ENCODE measurements at places on chromosomes 6 and 20. TPM values are rescaled to one million over a fixed set of nuclear protein-coding genes. Genes with fewer than 3 reads are reported as not detected.

Gene LINC00237
- total RNA-seq: not detected

Gene SLC4A11
- total RNA-seq: 1.2 TPM

Gene HLA-A
- 2,135 TPM for total RNA-seq

Gene NXT1
- 123 TPM for total RNA-seq

Gene SDHAF4
- total RNA-seq: 12.5 TPM

Gene MYO6
- total RNA-seq: 2.2 TPM

Gene TMEM242
- 11.8 TPM for total RNA-seq

Gene FAM184A
- total RNA-seq: 0.79 TPM

Gene TREM2
- not detected for total RNA-seq

Gene ECHDC1
- total RNA-seq: 64.1 TPM

DNA sequence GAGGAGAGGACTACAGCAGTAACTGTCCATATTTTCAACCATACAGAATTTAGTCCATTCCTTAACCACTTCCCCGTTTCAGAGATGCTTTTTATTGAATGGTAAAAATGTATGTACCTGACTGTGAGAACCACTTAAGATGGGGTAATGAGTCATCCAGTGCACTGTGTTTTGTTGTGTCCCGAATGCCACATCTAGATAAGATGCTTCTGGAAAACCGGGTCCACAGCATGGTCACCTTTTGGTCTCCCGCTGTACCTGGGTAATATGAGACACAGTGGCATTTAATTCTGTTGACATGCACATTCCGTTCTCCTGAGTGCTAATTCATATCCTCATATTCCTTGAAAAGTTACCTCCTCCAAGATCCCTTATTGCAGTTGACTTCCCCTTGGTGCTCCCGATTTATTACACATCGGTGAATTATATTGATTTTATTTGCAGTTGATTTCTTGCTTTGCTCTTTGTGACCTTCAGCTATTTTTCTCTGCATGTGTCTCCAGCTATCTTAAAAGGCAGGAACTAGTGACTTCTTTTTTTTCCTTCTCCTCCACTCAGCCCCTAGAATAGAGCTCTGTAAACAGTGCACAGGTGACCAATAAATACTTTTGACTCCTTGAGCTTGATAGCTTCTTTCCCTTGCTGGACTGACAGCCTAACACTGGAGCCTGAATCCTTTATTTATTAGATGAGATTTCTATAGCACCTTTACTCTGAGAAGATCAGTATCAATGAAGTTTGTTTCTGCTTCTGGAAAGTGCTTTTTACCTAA lies 314.6 kb downstream of the ZFAND3 start:
- DNase-seq: no peak

DNA sequence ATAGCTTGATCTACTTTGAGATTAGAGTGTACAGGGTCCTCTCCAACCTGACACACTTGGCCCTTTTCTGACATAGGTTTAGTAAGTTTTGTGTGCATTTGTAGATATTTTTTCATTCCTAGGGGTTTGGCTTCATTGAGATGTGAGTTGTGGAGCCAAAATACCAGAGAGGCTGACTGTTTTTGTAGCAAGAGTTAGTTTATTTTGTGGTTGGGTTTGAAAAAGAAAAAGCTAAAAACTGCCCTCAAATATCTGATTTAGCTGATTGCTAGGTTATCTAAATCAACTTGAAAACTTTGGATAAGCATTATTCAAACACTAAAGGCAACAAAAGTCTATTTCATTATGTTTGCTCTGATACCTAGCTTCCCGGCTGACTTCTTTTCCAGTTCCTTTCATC lies 164.7 kb upstream of the CENPW start:
- peak; percentile 50 for DNase-seq

DNA sequence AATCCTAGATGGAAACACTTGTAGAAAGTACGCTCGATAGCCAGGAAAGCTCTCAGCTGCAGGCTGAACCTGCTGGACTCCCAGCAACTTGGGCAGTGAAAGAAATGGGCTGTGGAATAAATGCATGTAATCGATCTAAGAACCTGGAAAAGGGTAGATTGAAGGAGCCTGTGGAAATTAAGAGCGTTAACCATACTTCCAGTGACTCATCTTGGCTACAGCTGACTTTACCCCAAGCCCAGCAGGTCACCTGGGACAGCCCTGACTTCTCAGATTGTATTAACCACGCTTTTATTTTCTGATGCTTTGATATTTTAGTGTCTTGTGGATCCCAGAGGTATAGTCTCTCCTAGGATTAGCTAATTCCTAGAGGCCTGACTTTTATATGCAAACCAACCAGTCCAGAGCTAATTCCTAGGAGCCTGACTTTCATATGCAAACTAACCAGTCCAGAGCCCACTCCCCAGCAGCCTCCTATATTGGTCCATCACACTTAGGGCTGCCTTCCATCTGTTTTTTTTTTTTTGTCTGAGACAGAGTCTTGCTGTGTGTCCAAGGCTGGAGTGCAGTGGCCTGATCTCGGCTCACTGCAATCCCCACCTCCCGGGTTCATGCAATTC lies 86.3 kb downstream of the GMPR start:
- peak; percentile 77 for DNase-seq

GRCh38 chr6:86203044-86203443 lies 560.4 kb upstream of the SYNCRIP start:
- no peak for DNase-seq

DNA sequence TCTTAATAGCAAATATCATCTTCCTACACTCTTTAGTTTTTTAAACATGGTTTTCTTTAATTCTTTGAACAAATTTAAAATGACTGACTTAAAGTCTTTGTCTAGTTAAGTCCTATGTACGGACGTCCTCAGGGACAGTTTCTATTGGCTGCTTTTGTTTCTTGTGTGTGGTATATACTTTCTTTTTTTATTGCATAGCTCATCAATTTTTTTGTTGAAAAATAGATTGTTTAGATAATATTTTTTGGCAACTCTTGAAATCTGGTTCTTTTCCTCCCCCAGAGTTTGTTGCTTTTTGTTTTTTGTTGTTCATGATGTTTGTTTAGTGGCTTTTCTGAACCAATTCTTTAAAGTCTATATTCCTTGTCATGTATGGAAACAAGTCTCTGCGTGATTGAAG lies 479.8 kb downstream of the PREX1 start:
- no peak for DNase-seq

GRCh38 chr6:56109149-56109548 lies 138.2 kb downstream of the COL21A1 start:
- DNase-seq: no peak

GRCh38 chr6:90454836-90455427 lies 131.9 kb downstream of the MAP3K7 start:
- DNase-seq: peak; percentile 7

DNA sequence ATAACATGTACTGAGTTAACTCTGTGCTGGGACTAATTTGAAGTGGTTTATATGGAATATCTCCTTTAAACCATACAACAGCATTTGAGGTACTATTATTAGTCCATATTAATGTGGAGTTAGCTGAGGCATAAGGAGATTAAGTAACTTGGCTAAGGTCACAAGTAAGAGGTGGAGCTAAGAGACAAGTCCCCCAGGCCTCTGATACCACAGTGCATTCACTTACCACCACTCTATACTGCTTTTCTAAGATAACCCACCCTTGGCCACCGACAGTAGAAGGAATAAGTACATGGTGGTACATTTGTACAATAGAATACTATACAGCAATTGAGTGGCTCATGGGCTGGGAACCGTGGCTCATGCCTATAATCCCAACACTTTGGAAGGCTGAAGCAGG lies 16.4 kb upstream of the TTPAL start:
- DNase-seq: no peak

DNA sequence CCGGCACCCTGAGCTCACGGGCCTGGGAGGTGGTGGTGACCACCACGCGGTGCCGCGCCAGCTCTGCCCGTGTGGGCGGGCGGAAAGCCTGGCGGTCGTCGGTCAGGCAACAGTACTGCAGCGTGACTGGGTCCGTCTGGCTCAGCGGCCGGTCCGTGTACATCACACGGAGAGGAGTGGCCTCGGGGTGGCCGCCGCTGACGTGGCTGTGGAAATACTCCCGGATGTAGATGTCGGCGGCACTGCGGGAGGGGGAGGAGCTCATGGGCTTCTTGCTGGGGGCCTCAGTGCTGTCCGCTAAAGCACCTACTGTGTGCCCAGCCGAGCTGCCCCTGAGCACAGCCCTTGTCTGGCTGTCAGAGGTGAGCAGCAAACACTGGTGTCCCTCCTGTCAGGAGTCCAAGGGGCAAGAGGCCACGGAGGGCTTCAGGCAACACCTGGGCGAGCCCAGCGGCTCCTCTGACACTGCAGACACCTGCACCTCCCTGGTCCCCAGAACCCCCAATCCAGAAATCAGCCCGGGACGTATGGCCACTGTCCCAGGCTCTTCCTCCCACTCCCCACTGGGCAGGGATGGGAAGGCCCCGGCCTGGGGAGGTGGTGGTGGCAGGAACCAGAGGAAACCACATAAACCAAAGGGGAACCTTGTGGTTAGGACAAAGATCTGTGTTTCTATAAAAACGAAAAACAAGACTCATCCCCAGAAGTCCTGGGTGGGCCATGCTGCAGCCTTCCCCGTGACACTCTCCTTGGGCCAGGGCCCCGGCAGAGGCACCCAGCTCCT lies 6.5 kb downstream of the HELZ2 start:
- peak; percentile 50 for DNase-seq

GRCh38 chr6:28335040-28335563 lies 846 bp downstream of the ZSCAN31 start:
- no peak for DNase-seq

DNA sequence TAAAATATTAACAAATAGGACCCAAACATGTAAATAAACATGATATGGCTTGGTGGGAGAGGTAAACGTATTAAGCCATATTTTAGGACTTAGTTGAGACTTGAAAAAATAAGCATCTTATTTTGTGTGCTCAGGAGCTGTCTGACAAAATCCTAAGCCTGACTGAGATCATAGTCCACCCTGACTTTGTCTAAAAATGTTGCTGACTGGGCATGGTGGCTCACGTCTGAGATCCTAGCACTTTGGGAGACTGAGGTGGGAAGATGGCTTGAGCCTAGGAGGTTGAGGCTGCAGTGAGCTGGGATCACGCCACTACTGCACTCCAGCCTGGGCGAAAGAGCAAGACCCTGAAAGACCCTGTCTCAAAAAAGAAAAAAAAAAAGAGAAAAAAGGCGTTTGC lies 52.1 kb downstream of the AIG1 start:
- no peak for DNase-seq

Measured in M059J (cell line).